ENCODE measurements at places on chromosomes 7 and 10.

- DNase-seq: no peak
Observed at GRCh38 chr10:62136931-62137330, 131.7 kb downstream of the RTKN2 start.

DNA sequence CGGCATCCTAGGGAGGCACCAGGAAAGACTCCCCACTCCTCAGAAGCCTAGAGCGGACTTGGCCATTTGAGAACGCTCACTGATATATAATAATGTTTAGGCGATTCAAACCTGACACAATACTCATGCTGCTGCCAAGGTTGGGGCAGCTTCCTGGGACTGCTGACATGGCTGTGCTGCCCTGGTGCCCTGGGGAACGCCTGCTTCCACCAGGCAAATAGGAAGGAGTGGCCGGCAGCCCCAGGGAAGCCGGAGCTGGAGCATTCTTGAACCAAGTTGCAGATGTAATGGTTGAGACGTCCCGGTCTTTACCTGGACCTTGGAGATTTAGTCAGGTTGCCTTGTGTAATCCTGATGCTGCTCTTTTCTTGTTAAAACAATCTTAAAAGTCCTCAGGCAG lies 8.8 kb downstream of the GDF10 start:
- no peak for DNase-seq

- DNase-seq: no peak
Observed at GRCh38 chr10:66927971-66928770, 2.3 kb downstream of the LRRTM3 start.

DNA sequence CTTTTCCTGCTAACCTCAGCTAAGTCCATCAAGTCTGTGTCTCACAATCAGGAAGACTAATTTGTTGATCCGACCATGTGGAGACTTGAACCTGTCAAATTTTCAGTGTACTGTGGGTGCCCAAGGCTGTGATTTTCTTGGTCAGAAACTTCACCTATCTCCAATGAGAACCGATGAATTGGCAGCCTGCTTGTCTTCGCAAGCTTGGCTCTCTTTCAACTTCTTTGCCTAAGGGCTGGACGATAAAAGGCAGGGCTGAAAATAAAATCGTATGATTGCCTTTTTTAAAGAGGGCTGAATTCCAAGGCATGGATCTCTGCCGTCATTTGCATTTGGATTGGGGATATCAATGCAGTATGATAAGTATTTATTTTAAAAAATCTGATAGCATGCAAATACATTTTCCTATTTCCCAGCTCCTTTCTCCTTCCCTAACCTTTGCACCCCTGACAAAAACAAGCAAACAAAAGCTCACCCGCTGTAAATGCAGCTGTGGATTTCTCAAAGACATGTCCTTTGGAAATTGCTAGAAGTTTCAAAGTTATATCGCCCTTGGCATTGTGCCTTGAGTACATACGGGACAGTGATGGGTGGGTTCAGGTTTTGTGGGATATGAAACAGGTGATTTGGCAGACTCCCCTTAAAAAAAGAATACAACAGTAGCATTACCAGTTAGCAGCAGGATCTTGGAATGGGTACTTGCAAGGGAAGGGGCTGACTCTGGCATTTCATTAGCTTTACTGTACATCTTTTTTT lies 80.6 kb downstream of the NPTX2 start:
- no peak for DNase-seq

GRCh38 chr10:43371418-43371817 lies at the start of gene FXYD4:
Gene FXYD4, plus strand, starts transcription at chr10:43371636. Its CDS starts 2,111 bp downstream, at chr10:43373747.
- DNase-seq: no peak

DNA sequence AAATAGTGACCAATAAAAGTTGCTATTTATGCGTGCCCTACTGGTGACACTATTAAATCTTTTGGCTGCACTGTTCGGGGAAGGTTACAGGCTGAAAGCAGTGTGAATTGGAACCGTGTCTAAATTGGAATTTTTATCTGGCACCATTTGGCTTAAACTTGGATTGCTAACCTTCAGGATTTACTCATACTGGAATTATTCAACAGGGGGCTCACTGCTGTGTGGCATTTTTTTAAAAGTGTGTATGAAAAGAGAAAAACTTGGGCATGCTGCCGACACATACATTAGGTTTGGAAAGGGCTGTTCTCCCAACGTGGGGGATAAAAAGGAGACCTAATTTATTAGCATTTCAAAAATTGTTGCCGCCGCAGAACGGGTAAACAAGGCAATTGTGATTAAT lies 537.9 kb upstream of the MGMT start:
- no peak for DNase-seq

DNA sequence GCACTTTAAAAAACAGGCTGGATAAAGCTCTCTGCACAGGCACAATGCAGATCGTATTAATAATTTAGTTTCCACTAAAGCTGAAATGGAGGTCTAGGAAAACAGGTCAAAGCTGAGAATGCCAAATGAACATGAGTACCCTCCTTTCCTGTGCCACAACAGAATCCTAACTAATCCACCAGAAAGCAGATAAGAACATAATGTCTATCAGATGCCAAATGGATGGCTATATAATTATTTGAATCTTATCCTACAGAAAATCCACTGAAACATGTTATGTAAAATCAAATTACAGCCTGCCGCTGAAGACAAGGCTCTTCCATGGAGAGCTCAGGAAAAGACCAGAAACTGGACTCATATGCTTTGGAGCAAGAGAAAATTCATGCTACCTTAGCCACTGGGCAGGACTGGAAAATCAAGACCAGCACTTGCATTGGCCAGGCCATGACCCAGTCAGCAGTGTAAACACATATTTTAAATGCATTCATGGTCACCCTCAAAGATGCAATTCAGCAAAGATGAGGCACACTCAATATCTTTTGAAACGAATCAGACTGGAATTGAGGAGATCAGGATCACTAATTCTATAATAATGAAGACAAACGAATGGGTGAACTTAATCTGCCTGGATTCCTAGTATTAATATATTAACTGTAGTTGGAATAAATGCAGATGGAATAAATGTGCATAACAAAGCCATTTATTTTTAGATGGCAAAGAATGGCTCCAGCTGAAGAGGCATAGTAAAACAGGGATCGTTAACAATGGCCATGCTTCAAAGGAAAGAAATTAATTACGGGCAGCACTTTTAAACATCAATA lies 13.2 kb downstream of the ANK3 start:
- DNase-seq: no peak

- no peak for DNase-seq
Observed at GRCh38 chr7:25813381-25813780, 338.6 kb upstream of the NFE2L3 start.

DNA sequence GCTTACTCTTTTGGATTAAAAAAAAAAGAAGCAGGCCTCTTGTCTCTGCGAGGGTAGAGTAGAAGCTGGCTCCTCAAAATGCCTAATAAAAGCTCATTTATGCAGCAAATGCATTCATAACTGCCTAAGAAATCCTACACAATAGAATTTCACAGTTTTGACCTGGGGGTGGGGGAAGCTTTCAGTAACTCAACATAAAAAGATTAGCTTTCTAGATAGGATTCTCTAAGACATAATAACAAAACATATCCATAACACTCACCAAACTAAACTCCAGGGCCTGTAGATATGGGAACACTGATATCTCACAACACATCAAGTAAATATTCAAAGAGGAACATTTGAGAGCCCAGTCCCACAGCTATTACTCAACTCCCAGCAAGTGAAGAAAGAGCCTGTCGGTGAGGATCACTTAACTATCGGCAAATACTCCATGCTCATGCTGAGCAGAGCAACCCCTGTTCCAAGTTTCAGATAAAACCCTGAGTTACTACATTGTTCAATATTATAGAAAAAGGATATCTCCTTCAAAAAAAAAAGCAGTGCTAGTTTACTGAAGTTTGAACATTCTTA lies 88.1 kb downstream of the COBL start:
- no peak for DNase-seq
